ENCODE measurements at places on chromosomes 2 and 18. TPM values are rescaled to one million over a fixed set of nuclear protein-coding genes. Genes with fewer than 3 reads are reported as not detected.
A peak's percentile ranks its signal among the peaks of the same experiment; 100 is the strongest.

DNA sequence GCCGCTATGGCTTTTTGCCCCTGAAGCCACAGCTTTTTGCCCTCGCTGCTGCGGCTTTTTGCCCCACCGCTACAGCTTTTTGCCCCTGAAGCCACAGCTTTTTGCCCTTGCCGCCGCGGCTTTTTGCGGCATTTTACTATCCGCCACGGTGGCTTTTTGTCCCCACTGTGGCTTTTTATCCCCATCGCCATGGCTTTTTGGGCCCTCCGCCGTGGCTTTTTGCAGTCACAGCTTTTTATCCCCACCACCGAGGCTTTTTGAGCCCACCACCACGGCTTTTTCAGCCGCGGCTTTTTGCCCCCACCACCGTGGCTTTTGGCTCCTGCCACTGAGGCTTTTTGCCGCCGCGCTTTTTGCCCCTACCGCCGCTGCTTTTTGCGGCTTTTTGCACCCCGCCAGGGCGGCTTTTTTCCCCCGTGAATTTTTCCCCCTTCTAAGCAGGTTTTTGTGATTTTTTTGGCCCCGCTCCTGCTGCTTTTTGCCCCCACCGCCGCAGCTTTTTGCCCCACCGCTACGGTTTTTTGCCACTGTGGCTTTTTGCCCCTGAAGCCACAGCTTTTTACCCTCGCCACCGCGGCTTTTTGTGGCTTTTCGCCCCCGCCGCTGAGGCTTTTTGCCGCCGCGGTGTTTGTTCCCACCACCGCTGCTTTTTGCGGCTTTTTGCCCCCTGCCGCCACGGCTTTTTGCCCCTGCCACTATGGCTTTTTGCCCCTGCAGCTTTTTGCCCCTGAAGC lies 2797.2 kb upstream of the TEKT4 start:
- DNase-seq, result no peak

DNA sequence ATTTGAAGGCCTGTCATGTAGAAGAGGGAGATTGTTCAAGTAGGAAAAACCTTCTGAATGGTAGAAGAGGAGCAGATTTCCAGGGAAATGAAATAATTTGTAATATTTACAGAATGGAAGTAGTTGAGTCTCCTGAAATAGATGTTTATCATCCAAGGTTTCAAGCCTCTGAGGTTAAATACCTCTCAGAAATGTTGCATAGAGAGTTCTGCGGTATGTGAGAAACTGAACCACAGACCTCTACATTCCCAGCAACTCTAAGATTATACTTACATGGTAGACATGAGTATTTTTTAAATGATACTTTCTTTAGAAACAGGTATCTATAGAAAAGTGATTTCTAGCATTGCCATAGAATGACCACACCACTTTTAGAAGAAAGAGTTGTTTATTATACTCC lies 379.8 kb upstream of the FANCL start:
- DNase-seq, result no peak

DNA sequence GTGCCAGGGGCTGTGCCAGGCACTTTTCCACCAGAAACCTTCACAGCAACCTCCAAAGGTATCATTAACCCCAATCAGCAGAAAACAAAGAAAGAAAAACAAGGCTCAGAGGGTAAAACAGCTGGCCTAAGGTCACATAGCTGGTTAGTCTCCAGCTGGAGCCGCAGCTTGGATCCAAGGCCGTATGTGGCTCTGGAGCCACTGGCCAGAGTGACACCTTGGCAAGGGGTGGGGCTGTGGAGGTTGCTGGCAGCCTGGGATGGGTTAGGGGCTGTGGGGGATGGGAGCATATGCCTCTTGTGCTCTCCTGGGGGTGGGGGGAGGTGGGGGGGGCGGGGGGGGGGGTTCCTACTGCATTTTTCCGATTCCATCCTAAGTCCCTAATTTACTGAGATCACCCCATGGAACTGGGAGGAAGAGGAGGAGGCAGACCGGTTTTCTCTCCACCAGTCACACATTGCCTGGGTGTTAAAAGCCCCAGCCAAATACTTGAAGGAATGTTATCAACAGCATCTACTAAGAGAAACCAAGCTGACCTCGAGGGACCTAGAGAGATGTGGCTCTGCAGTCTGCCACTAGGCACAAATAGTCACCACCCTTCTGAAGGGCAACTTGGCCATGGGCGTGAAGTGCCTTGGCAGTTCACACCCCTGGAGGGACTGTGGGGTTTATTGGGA lies 8.0 kb downstream of the HAAO start:
- DNase-seq, result no peak

- DNase-seq, result no peak
Measured at GRCh38 chr2:26735883-26736588, 28.0 kb upstream of the SLC35F6 start.

GRCh38 chr18:69120833-69121232 lies 279.9 kb upstream of the DOK6 start:
- DNase-seq, result no peak

GRCh38 chr2:189074506-189074905 lies 100.3 kb downstream of the COL3A1 start:
- no peak for DNase-seq

DNA sequence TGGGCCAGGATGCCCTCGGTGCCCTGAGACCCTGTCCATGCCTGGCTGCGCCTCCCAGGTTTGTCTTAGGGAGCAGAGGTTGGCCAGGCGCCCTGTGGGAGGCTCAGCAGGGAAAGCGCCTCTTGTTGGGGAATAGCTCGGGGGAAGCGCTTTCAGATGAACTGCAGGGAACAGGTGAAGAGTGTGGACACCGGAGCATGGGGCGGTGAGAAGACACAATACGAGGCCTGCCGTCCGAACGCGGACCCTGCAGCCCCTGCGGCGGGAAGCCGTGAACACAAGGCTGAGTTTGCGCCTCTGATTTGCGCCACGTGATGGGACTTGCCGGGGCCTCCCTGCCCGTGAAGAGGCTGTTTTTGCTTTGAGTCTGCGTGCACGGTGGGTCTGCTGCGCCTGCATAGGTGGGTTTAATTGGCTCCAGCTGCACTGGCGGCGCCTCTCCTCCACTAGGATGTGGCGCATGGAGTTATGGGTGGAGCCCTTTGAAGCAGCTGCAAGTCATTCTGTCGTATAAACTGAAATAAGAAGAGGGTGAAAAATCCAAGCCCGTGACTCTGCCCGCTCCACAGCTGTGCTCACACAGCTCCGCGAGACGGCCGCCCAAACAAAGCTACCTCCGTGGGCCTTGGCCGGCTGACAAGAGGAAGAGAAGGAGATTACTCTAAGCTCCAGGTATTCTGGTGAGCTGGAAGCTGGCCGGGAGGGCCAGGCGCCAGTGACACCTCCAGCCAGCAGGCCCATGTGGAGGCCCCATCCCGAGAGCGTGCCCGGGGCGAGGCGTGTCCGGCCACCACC lies 103.5 kb upstream of the CTDP1 start:
- DNase-seq, result peak; percentile 78

- DNase-seq, result no peak
Measured at GRCh38 chr2:230873661-230874401, 9.1 kb downstream of the ITM2C start.

DNA sequence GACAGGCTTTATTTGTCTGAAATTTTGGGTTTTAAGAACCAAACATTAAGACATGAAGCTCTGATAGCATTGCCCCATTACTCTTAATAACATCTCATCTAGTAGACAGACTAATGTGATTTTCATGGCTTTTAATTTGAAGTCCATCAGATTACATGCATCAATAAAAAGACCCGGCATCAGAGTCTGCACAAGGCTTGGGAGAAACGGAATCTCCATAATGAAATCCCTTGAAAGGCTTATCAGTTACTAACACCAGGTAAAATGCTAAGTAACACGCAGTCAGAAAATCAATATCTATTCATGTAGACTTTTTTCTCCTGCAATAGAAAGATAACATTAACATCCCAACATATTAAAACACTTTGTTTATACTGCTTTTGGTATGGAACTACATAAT lies 1485.2 kb upstream of the DDX18 start:
- no peak for DNase-seq

GRCh38 chr2:68385220-68385906 lies 20.3 kb downstream of the PLEK start:
- DNase-seq, result no peak

GRCh38 chr18:45562567-45563479 lies 52.5 kb upstream of the SLC14A2 start:
- no peak for DNase-seq

GRCh38 chr18:22265838-22266237 lies 96.4 kb downstream of the GATA6 start:
- no peak for DNase-seq

DNA sequence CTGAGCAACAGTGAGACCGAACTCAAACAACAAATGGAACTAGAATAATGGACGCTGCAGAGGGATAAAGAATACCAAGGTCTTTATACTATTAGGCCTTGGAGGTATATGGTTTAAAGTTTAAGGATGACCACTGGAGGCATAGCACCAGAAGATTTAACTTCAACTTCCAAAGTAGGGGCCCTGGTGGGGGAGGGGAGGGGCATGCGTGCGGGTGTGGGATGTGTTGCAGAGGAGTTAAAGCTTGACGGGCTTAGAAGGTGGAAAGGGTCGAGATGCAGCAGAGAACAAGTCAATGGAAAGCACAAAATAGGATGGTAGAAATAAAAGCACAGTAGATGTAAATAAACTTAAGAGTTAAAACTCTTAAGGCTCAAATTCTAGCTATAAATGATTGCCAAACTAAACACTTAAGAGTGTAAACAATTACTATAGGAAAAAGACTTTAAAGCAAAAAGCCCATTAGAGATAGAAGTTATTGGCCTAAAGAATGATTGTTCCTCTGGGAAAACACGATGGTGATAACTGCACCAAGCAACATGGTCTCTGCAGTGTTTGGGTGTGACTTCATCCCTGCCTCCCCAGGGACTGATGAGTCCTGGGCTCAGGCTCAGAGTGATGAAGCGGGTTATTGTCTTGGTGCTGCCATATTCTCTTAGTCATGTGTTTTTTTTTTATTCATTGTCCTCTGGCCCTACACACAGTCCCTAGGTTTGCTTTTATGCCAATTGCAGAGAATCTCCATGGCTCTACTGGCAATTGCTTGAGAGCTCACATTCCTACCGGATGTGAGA lies 13.0 kb downstream of the RRM2 start:
- no peak for DNase-seq

DNA sequence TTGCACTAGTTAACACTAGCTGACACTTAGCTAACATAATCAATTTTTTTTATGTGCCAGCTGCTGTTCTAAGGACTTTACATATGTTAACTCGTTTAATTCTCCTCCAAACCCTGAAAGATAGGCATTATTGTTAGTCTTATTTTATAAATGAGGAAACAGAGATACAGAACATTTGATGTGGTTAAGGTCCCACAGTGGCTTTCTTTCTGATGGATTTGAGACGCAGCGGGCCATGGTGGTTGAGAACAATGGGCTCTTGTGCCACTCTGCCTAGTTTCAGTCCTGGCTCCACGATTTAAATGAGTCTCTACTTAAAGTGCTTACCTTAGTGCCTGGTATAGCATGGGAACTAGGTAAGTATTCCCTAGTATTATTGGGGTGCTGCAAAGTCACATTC lies 201.9 kb upstream of the SPRED2 start:
- DNase-seq, result no peak

DNA sequence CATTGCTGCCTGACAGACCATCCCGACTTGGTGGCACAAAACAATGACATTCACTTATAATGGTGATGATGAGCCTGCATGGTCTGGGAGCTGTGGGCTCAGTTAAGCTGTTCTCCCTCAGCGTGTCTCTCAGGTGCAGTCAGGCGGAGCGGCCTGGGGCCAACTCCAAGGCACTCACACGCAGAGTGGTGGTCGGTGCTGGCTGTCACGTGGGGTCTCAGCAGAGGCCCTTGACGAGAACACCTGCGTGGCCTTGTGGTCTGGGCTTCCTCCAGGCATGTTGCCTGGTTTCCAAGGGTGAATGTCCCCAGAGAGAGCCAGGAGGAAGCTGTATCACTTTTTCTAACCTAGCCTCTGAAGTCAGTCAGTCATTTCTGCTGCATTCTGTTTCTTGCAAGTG lies 29.8 kb downstream of the ARMC9 start:
- no peak for DNase-seq

DNA sequence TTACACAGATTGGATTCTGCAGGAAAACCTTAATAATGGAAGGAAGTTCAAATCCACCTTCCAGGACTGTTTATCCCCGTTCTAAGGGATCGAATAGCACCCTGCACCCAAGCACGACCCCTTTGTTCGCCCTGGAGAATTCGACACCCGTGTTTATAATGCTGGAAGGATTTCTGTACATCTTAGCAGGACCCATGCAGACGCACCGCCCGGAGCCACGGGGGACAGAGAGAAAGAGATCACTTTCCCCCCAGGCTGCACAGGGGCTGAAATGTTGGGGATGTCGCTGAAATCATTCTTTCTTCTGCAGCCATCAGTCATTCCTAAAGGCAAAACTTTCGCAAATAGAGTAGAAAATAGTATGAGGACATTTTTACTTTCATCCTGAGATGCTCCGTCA lies 238.7 kb upstream of the SALL3 start:
- DNase-seq, result no peak

DNA sequence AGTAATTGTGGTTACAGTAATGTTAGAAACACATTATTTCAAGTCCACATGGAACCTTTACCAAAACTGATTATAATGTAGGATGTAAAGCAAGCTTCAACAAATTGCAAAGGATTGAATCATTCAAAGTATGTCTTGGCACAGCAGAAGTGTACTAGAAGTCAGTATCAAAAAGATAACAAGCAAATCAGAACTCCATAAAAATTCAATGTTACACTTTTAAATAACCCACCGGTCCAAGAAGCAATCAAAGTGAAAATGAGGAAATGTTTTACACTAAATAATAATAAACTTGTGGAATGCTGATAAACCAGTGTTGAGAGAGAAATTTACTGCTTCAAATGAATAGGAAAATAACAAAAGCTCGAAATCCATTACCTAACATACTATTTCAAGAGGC lies 47.7 kb downstream of the TTC21B start:
- DNase-seq, result no peak

GRCh38 chr2:226934546-226935201 lies 98.8 kb downstream of the RHBDD1 start:
- DNase-seq, result no peak

DNA sequence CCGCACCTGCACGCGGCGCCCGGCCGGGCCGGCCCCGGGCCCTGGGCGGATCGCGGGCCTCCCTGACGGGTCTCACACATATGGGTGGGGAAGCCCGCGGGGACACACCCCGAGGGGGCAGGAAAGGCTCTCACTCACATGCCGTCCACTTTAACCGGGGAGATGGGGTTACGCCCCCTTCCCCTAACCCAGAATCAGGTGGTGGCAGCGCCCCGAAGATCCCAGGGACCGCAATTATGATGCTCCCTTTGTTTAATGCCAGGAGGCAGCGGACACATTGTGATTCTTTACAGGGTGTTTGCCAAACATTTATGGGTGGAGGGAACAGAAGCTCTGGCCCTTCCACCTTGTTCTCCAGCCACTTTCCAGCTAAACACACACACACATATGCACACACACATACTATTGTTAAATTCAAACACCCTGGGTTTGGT lies 424 bp upstream of the ANKRD44 start:
- no peak for DNase-seq

- no peak for DNase-seq
Measured at GRCh38 chr2:236348279-236348678, 84.1 kb upstream of the ASB18 start.

Gene APCDD1
- total RNA-seq, result 49.0 TPM

Gene SCN7A
- total RNA-seq, result 24.6 TPM

Gene VIT
- total RNA-seq, result 1.1 TPM

Gene OR6B2
- not detected for total RNA-seq

Gene CDCA7
- total RNA-seq, result 5.4 TPM

Gene SERPINB7
- 0.24 TPM for total RNA-seq

Gene TEX44
- total RNA-seq, result not detected
